ENCODE measurements at places on chromosomes 2 and 18. TPM values are rescaled to one million over a fixed set of nuclear protein-coding genes. Genes with fewer than 3 reads are reported as not detected.

GAREM2 gene
- 3.4 TPM for total RNA-seq

PROKR1 gene
- total RNA-seq, result not detected

MATN3 gene
- 3.6 TPM for total RNA-seq

SPP2 gene
- not detected for total RNA-seq

HOXD9 gene
- 7.6 TPM for total RNA-seq

MERTK gene
- 10.3 TPM for total RNA-seq

DIPK1C gene
- not detected for total RNA-seq

CNTNAP5 gene
- total RNA-seq, result not detected

TUBA3E gene
- not detected for total RNA-seq

TMEM200C gene
- 0.29 TPM for total RNA-seq

CD8A gene
- not detected for total RNA-seq

METTL5 gene
- total RNA-seq, result 38.5 TPM

PRKCE gene
- 39.6 TPM for total RNA-seq

BCL2 gene
- 2.2 TPM for total RNA-seq

CIB4 gene
- total RNA-seq, result not detected

TNFRSF11A gene
- total RNA-seq, result 1.4 TPM

ERBB4 gene
- total RNA-seq, result 0.18 TPM

GPR39 gene
- total RNA-seq, result 0.29 TPM

PHOSPHO2 gene
- 4.4 TPM for total RNA-seq

ACVR1 gene
- total RNA-seq, result 22.3 TPM

OXER1 gene
- not detected for total RNA-seq

ADCYAP1 gene
- 0.12 TPM for total RNA-seq

MOCOS gene
- total RNA-seq, result 1.8 TPM

SERPINB7 gene
- total RNA-seq, result 0.58 TPM

FN1 gene
- 8,511 TPM for total RNA-seq

TBR1 gene
- total RNA-seq, result not detected

REG3G gene
- total RNA-seq, result not detected

PECR gene
- total RNA-seq, result 6.5 TPM

BOLL gene
- not detected for total RNA-seq

SLC30A3 gene
- total RNA-seq, result 6.5 TPM

MALL gene
- 94.9 TPM for total RNA-seq

CTAGE1 gene
- not detected for total RNA-seq

THUMPD2 gene
- total RNA-seq, result 6.0 TPM

CNDP1 gene
- not detected for total RNA-seq

ANKRD62 gene
- not detected for total RNA-seq
